ENCODE measurements at places on chromosomes 4 and X.
A peak's percentile ranks its signal among the peaks of the same experiment; 100 is the strongest.

GRCh38 chrX:133607419-133608348, 192.4 kb upstream of the GPC4 start:
- no peak for DNase-seq

- DNase-seq = no peak
These were observed 42.2 kb downstream of the SMIM10L2A start for GRCh38 chrX:135463937-135464336.

DNA sequence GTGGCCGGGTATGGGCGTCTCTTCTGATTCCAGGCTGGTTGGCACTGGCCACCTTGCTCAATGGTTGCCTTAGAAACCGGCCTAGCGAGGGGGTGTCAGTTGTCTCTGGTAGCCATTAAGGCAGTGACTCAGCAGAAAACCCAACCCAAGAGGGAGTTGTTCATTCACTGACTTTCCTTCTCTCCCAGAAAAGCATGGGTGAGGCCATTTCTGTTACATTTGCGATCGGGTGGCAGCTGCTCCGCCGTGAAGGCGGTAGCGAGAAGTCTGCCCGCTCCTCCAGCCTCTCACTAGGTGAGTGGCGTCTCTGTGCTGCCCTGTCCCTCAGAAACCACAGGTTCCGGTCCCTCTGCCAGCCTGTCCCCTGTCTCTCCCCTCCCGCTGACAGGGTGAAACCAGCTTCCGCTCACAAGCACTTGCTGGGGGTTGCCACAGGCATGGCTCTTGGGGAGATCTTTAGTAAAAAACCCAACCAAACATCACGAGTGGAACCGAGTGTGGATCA, 17.4 kb downstream of the IRAK1 start:
- DNase-seq = no peak

DNA sequence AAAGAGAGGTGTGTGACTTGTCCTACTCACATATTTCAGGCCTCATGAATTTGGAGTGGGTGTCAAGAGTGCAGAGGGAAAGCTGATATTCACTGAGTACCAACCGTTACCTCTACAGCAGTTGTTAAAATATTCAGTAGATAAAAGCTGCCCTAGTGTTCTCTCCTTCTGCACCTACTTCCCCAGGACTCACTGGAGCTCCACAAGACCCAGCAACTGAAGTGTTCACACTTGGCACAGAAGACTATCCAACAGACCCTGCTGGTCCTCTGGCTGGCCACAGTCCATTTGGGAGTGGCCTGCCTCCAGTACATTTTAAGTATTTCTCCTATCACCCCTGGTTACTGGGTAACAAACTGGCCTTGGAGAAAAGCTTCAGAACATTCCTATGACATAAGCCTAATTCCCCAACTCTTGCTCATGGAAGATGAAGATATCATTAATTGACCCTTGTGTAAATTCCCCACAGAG, 70.8 kb downstream of the PPARGC1A start:
- DNase-seq = no peak

DNA sequence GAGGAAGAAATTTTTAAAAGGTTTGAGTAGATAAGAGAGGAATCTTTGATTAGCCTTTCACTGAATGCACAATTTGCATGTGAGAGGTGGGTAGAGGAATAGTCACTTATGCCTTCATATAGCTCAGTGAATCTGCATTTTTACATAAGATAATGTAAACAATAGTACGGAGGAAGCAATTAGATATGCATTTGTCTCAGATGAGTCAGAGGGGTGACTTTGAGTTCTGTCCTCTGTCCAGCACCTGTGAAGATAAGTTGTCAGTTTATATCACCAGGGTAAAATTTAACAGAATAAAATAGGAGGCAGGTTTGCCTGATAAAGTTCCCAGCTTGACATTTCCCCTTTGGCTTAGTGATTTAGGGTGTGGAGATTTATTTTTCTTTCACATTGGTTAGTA, 841.9 kb downstream of the PCDH18 start:
- DNase-seq = no peak

- no peak for DNase-seq
These were observed 100.2 kb upstream of the CXCL13 start for GRCh38 chr4:77505275-77505957.

GRCh38 chr4:188127214-188127874, 11.9 kb upstream of the TRIML1 start:
- peak; percentile 49 for DNase-seq

DNA sequence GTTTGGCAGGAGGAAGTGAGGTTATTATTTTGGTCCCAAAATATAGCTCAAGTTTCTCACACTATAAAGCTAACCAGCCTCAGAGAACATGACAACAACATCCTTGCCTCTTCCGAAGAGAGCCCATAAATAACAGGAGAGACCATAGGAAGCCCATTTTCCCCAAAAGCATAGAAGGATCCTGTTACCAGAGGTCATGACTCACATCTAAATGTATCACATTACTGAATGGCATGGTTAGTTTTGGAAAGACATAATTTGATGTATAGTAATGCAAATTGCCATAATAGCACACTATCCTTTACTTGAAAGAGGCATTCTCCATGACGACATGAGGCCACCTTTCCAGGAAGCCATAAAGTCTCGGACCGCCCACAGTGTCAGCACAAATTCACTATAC, 238.8 kb upstream of the GRIA3 start:
- DNase-seq = no peak

GRCh38 chrX:63932006-63932405, 147.0 kb upstream of the ARHGEF9 start:
- no peak for DNase-seq

DNA sequence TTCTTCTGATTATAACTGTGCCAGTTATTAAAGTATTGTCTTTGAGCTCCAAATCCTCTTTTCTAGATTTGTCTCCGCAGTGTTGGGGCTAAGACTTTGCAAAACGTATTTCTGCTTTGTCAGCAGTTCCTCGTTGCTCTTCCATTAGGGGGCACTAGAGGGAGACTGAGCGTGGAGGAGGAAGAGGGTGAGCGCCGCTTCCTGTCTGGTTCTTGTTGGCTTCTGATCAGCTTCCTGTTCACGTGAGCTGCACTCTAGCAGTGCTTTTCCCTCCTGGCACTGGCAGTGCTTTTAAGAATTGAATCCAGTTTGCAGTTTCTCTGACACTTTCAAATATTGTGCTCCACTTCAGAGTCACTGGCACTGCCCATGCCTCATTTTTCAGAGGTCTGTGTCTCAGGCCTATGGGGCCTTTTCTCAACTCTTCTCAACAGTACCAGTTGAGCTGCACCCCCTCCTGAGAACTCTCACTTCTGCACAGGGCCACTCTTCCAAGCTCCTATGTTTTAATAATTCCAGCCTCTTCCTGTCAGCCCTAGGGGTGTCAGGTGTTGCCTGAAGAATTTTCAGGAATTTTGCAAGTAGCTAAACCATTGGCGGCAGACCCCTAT, 54.4 kb upstream of the LCORL start:
- DNase-seq = no peak

GRCh38 chrX:138057883-138058282, 492.0 kb downstream of the ZIC3 start:
- DNase-seq = no peak

DNA sequence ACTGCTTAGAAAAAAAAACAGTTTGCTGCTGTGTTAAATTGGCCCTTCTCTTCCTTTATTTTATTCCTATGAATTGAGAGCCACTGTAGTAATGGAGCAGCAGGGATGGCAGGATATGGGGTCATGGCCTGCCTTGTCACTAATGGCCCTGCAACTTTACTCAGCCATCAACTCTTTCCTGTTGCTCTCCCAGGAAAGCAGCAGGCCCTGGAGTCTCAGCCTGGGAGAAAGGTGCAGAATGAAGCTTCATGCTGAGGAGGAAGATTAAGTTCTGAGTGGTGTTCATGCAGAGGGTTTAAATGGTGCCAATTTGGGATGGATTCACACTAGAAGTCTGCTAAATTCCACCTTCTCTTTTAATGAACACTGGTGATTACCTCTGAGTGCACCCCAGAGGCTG, 285.6 kb downstream of the GPAT3 start:
- no peak for DNase-seq

DNA sequence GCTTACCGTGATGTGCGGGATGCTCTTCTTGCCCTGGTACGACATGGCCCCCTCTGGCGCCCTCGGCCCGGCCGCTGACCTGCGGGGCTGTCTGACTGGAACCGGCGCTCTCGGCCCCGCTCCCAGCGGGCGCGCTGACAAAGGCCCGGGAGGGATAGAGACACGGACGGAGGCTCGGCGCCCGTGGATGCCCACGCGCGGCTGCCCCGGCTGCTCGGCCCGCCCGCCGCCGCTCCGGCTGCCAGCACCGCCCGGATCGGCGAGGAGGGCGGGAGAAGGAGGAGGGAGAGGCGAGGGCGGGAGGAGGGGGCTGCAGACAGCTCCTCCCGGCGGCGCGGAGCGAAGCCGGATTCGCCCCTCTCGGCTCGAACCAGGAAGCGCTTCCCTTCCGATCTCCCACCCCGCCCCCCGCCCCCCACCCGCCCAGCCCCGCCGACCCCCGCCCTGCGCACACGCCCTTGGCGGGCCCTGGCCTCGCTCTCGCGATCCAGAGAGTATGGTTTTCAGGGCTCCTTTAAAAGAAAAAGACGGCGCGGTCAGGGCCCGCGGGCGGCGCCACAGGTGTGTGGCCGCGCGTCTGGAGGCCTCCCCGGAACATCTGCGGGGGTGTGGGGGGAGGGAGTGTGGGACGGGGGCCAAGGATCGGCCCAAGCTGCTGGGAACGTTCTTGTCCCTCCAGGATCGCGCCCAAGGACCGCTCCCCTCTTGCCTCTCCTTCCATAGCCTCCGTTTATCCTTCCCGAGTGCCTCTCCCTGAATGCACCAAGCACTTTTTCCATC, 4.5 kb downstream of the CRMP1 start:
- DNase-seq = no peak

DNA sequence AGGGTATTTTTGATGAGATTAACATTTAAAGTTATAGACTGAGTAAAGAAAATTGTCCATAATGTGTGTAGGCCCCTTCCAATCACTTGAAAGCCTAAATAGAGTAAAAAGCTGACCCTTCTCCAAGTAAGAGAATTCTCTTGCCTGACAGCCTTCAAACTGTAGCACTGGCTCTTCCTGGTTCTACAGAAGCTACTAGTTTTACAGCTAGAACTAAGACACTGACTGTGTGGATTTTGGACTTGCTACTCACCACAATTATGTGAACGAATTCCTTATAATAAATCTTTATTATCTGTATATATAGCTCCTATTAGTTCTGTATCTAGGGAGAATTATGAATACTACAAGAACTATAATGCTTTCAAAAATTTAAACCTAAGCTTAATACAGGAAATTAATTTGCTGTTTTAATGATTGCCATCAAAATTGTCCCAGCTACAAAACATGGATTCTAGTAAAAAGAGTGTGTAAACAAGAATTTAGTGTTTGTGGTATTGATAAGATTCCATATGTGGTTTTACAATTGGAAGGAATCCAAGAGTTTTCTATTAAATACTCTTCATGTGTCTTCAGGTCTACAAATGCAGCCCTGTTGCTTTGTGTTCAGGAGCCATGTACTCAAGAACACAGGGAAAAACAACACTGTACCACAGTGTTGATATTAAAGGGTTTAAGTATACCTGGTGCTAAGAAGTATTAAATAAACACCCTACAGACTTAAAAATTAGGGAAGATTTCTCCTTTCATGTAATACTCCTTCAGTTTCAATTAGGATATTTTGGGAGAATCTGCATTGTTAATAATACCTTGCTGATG, 366.5 kb downstream of the CXXC4 start:
- no peak for DNase-seq

DNA sequence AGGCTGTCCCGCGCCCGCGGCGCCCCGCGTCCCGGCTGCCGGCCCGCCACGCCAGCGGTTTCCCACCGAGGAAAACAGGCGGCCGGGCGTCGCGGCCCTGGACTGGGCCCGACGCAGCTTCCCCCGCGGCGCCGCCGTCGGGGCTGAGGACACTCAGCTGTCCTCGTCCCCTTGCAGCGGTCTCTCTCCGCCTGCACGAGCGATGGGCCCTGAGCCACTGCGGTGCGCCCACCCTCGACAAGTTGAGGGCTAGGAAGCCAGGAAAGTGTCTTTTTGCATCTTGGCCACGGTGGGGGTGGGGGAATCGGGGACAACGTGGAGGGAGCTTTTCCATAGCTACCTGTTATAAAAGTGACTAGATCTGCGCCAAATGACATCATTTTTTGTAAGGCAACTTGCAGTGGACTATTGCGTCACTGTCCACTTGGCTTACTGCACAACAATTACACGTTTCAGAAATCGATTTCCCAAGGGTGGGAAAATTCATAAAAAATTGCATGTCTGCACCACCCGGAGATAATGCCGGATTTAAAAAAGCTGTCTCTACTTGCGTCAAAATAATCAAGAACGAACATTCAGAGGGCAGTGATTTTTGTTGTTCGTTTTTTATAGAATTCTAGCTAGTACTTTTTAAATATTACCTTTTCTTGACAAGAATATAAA, 1.1 kb downstream of the KLHL15 start:
- DNase-seq = no peak

GRCh38 chr4:93066749-93067148, 761.8 kb upstream of the ATOH1 start:
- no peak for DNase-seq

DNA sequence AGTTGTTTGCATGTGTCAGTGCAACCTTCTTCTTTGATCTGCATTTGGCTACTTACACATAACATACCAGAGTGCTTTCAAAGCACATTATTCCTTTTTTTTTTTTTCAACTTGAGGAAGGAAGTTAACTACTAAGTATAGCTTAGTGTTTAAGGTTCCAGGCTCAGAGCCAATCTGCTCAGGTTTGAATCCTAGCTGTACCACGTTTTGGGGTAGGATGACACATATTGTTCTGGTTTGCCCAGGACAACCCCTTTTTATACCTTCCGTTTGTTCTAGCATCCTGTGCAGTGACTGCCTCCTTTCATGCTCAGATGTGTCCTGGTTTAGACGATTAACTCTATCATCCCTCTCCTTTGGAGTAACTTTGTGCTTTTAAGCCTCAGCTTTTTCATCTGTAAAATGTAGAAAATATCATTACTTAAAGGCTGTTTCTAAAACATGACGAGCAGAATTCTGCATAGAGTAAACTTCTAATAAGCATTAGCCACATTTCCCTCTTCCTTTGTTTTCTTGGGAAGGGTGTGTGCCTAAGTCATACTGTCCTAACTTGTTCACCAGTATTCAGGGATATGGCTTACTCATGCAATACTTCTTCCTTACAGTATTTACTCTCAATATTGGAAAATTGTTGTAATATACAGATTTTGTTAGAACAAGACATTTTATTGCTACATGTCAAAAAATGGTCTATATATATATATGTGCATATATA, 281.3 kb downstream of the C4orf33 start:
- DNase-seq = no peak

- no peak for DNase-seq
These were observed 34.9 kb upstream of the ASB12 start for GRCh38 chrX:64265265-64265664.

DNA sequence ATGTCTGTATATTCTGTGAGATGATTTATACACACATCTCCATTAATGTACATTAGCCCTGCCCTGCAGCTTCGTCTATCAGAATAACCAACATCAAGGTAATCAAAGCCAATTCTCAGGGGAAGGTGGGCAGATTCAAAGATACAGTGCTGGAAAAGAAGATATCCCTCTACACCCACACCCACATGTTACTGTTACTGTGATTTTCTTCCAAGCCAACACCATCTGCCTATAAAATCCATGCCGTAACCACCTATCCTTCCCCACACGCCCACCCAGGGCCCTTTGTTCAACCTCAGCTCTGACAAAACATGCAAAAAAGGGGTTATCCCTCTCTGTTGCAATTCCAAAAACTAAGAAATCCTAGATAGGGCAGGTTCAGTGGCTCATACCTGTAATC, 20.0 kb downstream of the OPHN1 start:
- DNase-seq = no peak

All from AG04449 (cell line).